ENCODE measurements at places on chromosomes 5 and 9.

DNA sequence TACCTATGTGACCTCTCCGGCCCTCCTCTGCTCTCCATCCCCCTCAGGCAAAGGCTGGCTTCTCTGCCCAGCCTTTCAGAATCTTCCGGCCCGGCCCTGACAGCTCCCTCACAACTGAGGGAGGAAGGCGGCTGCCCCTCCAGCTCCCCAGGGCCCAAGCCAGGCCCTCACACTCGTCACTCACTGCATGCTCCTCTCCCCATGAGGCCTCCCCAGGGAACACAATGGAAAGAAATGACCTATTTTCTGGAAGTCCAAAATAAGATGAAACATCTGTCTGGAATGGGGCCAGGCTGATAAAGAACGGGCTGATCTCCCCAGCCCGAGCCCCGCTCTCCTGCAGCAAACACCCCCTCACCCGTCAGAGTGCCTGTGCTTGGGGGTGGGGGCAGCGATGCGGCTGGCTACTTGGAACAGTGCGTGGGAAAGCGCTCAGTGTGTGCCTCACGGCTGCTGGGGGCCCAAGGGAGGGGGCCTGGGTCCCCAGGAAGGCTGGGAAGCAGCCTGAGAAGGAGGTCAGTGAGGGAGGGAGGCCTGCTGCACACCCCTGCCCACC is 11.3 kb downstream of the PDGFRB start:
- no peak for DNase-seq

DNA sequence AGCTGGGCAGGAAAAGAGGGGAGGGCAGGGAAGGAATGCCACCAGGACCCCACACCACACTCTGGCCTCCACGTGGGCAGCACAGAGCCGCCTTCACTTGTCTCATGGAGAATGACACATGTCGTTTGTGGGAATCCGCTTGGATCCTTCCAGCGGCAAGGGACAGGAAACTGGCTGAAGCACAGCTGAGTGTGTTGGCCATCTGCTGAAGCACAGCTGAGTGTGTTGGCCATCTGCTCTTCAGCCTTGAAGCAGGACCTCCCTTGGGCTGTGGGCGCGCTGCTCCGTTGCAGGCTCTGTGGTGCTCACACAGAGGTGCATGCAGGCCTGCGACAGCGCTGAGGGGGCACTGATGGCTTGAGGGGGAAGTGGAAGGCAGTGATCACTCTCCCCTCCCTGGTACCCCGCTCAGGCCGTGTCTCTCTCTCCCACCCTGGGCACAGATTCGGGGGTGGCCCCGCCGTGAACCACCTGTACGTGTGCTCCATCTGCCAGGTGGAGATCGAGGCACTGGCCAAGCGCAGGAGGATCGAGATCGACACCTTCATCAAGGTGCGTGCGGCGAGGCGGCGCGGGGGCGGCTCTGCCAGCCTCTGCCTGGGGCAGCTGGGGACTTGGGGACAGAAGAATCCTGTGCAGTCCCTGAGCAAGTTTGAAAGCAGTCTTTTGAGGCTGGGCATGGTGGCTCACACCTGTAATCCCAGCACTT is 40.6 kb downstream of the USP20 start:
- no peak for DNase-seq

- DNase-seq = no peak
Observed at GRCh38 chr5:173781432-173781815, 106.7 kb upstream of the CPEB4 start.

- no peak for DNase-seq
Observed at GRCh38 chr5:174371600-174372094, 326.1 kb downstream of the NSG2 start.

- DNase-seq = no peak
Observed at GRCh38 chr9:89212171-89212570, 33.6 kb upstream of the SHC3 start.

DNA sequence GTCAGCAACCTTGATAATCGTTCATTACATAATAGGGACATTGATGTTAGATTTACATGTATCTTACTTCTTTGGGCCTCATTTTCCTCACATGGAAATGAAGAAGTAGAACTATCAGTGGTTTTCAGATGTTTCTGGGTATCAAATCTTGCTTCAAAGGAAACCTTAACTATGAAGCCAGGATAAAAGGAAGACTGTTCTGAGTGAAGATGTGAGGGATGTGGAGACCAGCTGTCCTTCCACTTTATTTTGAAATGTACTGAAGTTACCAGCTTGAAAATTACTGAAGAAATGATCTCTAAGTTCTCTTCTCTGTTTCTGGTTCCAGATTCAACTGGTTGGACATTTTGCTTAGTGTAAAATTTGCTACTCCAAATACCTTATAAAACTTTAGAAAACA is 186.0 kb downstream of the ADAMTSL1 start:
- DNase-seq = no peak

DNA sequence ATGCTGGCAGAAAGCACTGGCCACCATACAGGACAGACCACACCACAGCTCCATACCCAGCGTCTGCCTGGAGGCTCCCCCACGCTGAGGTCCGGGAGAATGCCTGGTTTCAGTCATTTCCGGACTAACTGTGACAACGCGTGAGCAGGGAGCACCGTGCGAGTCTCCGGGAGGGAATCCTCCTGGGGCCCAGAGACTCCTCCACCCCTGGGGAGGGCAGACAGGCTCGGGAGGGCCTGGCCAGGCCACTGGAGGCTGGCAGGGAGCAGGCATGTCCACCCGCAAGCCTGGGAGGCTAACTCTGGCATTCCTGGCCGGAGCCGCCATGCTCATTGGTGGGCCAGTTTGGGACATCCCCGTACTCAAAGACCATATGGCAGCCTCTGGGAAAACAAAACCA is 6.5 kb downstream of the BRD3OS start:
- DNase-seq = no peak

GRCh38 chr9:108978205-108978604 is 35.1 kb downstream of the CTNNAL1 start:
- no peak for DNase-seq

GRCh38 chr9:108283696-108284095 is 572.1 kb downstream of the ACTL7B start:
- DNase-seq = no peak

DNA sequence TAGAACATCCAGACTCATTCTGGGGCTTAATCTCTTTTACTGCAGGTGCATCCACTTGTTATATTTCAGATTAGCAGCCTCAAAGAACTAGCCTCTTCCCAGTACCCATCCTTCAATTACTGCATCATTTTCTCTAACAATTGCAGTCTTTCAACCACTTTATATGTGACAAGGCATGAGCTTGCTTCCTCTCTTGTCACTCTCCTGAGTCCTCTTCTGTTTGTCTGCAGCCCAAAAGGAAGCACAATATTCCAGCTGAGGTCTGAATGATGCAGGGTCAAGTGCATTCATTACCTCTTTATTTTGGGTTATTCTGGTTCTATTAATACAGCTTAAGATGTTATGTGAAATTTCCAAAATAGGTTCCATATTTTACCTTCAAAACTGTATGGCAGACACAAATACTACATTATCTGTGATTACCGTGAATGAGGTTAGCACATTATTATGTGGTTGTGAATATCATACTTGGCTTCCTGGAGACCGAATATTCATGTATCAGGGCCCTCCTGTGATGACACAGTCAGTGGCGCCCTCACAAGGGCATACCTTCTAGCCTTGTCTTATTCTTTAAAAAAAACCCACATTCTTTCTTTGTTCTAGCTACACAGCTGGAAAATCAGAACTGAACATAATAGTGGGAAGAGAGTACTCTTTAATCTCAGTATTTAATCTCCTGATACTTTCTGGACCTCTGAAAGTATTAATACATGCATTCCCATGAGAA is 323.8 kb downstream of the PDE4D start:
- DNase-seq = no peak

GRCh38 chr5:92283521-92283920 is 900.4 kb upstream of the ARRDC3 start:
- DNase-seq = no peak

DNA sequence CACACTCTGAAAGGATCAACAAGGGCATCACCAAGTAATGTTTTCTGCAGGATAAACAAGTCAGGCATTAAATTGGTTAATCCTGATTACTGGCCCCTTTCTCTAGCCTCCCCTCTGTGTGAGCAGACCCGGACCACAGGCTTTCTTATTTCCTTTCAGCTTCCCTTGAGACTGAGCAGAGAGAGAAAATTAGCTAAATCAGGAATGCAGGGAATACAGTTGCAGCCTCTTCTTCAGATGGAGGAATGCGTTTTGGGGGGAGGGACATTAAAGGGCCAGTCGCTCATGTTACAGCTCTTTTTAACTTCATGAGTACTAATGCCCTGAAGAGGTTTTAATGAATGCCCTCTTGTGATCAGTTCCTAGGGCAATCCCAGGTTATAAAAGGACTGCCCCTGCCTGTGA is 19.8 kb downstream of the PCDHAC2 start:
- no peak for DNase-seq

GRCh38 chr9:81566074-81566698 is 123.2 kb downstream of the TLE1 start:
- no peak for DNase-seq

DNA sequence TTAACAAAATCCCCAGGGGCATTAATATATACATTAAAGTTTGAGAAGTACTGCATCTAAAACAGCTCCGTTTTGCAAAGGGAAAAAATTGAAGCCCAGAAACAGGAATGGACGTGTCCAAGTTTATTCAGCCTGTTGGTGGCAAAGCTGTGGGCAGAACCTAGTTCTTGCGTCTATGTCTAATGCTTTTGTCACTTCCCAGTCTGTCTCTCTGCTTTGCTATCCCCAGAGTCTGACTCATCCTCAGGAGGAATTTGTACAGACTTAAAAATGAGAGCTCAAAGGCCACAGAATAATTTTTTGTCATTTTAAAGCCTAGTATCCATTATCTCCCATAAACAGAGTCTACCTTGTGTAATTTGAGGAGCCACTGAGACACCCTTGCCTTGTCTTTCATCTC is 330.9 kb upstream of the GRIA1 start:
- no peak for DNase-seq

- DNase-seq = no peak
Observed at GRCh38 chr9:128266868-128267590, 8.8 kb downstream of the GOLGA2 start.

GRCh38 chr9:122403381-122404000 is 32.7 kb downstream of the PTGS1 start:
- no peak for DNase-seq

DNA sequence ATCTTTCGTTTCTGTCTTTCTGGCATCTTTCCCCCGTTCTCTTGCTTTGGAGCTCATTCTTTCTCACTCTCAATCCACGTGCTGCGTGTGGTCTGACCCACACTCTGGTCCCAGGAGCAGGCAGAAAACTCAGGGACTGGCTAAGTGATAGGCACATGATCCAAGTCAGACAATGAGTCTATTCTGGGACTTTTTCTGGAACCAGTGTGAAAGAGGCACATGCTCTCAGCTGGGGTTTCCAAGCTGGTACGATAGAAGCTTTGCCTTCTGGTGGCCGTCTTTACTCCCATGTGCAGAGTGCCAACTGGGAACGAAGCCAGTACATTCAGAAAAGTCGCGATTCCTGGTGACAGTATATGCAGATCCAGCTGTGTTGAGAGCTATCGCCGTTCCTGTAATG is 94.4 kb downstream of the PDZD2 start:
- DNase-seq = no peak

DNA sequence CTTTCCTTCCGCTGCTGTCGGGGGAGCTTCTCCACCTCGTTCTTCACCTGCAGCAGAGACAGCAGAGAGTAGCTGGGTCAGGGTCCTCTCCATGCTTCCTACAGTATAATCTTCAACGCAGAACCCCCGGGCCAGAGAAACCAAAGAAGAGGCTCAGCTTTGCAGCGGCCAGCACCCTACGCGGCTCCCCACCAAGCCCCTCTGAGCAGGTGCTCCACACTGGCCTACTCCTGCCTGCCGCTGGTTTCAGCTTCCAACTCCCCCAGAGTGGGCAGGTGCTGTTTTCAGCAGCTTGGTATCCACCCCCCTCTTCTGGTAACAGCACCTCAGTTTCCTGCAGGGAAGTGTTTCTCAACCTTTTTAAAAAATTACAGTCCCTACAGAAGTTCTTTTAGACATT is 58.3 kb upstream of the FBXW11 start:
- DNase-seq = no peak

DNA sequence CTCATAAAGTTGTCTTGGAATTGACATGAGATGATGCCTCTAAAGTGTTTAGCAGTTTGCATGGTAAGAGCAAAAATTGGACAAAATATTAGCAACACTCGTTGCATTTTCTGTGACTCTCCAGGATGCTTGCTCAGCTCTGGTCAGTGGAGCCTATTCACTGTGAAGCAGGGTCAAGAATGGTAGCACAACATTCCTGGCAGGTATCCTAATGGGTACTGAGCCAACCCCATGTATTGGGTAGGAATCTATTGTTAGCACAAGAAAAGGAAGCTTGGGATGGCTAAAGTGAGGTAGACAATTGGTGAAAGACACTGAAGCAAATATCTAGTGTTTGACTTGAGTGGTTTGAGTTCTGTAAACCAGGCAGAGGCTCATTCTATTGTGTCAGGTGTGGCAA is 10.4 kb upstream of the ACTBL2 start:
- DNase-seq = no peak

GRCh38 chr5:124157320-124157719 is 589.1 kb downstream of the ZNF608 start:
- DNase-seq = no peak

GRCh38 chr9:113186137-113186755 is 34.8 kb downstream of the FKBP15 start:
- no peak for DNase-seq

- no peak for DNase-seq
Observed at GRCh38 chr5:54455413-54456157, at the start of gene HSPB3. HSPB3 (plus strand) TSS chr5:54455699; CDS start chr5:54455790, 91 bp downstream.

GRCh38 chr5:32390819-32391591 is 53.5 kb downstream of the ZFR start:
- no peak for DNase-seq

- no peak for DNase-seq
Observed at GRCh38 chr9:129282731-129283211, 104.7 kb upstream of the IER5L start.

DNA sequence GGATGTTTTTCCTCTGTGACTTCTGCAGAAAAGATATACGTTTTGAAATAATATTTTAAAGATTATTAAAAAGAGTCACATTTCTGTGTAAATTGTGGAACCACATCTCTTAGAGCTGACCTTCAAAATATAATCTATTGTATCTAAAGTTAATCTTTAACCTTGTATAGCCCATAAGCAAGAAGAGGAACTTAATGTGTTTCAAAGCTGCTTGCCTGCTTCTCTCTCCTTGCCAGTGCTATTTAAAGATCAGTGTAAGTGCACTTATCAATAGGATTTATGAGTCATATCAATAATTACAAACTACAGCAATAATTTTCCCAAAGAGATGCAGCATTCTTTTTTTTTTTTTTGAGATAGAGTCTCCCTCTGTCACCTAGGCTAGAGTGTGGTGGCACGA is 29.4 kb upstream of the GDA start:
- no peak for DNase-seq

GRCh38 chr5:159682623-159683022 is 233.7 kb upstream of the ADRA1B start:
- DNase-seq = no peak

All from GM12892 (cell line).